ENCODE measurements at places on chromosomes 4 and X. TPM values are rescaled to one million over a fixed set of nuclear protein-coding genes. Genes with fewer than 3 reads are reported as not detected.

Gene APOO
- total RNA-seq: 58.9 TPM

Gene PDGFC
- 22.5 TPM for total RNA-seq

Gene TRAPPC11
- 48.7 TPM for total RNA-seq

Gene CENPVL1
- not detected for total RNA-seq

Gene TMEM31
- total RNA-seq: not detected

Gene TEX13C
- total RNA-seq: 0.14 TPM

Gene RBM46
- not detected for total RNA-seq

Gene SYNPO2
- 0.95 TPM for total RNA-seq

Gene UBA6
- total RNA-seq: 123 TPM

GRCh38 chrX:68503836-68504636 lies 5.2 kb downstream of the YIPF6 start:
- peak; percentile 29 for DNase-seq

DNA sequence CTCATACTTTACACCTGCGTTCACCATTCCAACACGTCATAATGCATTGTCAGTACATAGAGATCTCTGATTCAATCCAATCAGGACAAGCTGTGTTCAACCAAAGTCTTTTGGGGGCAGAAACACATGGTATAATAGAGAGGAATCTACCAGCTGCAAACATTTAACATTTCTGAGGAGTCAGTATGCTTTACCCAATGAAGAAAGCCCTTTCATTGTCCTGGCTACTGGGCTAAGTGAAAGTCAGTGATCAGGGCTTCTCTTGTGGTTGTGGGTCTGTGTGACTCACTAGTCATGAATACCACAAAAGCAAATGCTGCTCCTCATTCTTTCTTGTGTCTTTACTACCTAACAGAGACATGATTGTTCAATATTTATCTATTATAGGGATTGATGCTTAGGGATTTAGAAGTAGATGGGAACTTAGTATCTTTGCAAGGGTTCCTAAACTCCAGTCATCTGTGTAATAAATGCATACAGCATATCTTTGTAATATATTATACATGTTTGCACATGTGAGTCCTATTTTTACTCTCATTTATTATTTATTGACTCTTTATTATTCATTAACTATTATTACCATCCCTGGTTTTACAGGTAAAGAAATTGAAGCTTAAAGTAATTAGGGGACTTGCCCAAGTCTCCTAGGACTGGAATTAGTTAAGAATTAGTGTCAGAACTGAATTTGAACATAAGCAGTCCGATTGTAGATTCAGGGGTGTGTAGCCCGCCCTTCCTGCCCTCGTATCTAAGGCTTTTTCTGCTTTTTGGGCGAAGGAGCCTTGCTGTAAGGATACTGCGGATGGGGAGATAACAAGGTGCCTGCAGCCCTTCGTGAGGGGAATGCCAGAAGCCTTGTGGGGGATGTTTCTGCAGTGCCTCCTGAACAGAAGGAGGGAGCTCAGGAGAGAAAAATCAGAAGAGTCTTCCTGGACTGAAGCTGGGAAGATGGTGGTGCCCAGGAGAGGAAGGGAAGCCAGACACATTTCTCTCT lies 353.1 kb upstream of the BOD1L1 start:
- DNase-seq: peak; percentile 86

DNA sequence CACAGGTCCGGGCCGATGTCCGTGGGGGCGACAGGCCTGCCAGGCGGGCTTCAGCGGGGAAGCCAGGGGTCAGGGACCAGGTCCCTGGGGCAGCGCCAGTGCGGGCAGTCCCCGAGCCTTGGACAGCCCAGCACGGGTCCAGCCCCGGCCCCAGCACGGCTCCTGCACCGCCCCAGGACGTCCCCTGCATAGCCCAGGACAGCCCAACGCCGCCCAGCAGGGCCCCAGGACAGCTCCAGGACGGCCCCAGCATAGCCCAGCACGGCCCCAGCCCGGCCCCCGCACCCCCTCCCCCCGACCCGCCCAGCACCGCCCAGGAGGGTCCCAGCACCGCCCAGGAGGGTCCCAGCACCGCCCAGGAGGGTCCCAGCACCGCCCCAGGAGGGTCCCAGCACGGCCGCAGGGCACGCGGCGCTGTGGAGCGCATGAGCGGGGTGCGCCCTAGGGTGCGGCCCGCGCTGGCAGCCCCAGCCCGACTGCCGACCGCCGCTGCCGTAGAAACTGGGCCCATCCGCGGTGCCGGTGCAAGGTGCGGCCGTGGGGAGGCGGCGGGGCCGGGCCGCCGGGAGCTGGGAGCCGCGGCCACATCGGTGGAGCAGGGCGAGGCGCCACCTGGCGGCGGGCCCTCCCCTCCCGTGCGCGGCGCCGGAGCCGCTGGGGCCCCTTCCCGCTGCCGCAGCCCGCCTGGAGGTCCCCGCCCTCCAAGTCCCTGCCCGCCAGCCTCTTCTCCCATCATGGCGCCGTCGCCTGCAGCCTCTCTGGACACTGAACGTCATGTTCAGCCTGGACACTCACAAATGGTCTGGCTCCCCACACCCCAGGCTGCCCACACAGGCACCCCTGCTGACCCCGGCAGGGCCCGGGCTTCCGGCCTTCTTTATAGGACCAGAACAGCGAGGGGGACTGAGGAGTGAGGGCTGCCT lies 106.8 kb upstream of the NKX1-1 start:
- DNase-seq: no peak

GRCh38 chr4:89299153-89299791 lies 8.3 kb downstream of the GPRIN3 start:
- no peak for DNase-seq

DNA sequence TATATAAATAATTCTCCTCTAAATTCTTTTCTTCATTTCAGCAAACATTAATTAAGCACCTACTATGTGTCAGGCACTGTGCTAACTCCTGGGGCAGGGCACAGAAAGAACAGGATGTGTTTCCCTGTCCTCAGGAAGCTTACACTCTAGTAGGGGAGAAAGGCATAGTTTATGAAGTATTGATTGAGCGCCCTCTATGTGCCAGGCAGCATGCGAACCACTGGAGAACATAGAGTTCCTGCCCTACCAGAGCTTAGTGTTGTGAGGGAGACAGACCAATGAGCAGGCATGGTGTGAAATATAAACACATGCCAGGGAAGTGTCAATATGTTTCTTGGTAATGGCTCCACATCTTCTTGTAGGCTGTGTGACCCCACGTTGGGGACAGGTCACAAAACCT lies 3.7 kb downstream of the ADGRG4 start:
- no peak for DNase-seq

- no peak for DNase-seq
Observed at GRCh38 chr4:6437826-6438238, 34.6 kb downstream of the PPP2R2C start.

DNA sequence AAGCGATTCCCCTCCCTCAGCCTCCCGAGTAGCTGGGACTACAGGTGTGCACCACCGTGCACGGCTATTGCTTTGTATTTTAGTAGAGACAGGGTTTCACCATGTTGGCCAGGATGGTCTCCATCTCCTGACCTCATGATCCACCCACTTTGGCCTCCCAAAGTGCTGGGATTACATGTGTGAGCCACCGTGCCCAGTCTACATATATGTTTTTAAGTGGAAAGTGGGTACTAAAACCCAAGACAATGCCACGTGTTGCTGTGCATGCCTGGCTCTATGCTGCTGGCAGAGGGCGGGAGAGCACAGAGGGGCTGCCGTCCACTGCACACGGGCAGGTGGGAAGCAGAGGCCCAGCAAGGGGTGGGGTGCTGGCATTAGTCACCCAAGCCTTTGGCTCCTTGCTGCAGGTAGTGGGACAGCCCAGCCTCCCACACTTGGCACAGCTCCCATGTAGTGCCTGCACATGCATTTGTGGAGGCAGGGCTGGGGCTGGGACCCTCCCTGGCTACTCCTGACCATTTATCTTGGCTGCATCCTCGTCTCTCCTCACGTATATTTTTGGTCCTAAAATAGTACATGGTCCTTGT lies 3.5 kb downstream of the EMD start:
- no peak for DNase-seq

GRCh38 chrX:39481621-39482020 lies 616.1 kb downstream of the BCOR start:
- DNase-seq: no peak

DNA sequence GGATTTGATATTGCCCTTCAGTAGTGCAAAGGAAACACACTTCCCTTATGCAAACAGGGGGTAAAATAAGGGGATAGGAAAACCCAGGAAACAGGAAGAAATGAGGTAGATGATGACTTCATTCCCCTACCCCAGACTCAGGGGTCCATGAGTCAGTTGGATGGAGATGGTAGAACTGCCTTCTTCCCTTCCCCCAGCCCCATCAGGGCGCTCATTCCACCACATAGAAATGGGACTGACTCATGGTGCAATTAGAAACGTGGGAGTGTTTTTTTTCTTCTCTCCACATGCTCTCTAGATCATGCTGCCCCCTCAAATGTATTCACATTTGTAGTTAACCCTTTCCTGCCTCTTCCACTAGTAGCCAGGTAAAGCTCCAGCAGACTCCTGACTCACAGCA lies 23.1 kb upstream of the ARMCX2 start:
- peak; percentile 31 for DNase-seq

- no peak for DNase-seq
Observed at GRCh38 chr4:79661196-79661595, 253.2 kb upstream of the GK2 start.

DNA sequence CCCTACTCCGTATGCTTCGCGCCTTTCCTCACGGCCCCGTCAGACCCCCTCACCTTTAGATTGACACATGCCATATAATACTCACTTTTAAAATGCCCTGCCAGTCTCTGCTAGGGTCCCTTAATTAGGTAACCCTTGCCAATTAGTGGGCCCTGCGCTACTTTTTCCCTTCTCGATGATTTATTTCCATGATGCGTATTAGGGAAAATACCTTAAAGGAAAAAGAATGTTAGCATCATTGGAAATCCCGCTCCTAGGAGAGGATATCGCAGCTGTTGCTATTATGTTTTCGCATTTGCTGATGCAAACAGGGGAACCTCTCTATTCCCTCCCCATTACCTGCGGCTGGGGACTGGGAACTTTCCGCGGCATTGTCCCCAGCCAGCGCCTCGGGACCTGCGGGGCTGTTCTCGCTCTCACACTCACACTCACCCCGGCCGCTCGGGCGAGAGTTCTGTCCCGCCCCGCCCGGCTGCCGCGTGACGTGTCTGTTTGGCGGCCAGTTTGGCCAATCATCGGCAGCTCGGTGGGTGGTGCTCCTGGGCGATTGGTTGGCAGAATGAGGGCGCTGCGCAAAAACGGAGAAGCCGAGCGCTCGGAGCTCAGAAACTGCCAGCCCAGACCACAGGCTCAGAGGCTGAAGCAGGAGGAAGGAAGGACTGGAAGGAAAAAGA lies at the start of gene PCDH10:
Gene PCDH10 (plus strand): TSS at position 605 of the 674 bp plus-strand sequence. CDS start 847 bp downstream, outside the sequence.
- DNase-seq: peak; percentile 93

DNA sequence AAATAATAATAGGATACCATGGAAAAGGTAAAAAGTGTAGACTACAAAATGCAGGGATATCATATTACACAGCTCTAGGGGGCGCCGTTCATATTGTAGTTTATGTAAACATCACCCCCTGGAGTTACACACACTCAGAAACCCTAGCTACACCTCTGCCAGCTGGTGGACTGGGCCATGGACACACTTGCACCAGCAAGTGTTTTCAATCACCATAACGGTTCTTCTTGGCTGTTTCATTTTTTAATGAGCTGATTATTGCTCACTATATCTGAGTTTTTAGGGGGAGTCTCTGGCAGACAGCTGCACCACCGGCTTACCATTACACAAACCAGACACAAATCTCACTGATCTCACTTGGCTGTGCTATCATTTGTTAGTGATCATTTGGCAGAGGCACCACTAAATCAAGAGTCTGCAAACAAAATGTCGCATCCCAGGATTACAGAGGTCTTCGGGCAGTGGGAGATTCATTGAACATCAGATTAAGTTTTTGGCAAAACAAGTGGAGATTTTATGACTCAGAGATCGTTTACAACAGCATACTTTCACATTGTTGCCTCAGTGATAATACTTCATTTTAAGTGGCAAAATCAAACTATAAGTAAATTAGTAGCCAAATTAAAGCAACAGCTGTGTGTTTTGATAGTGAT lies 185.7 kb downstream of the UNC5C start:
- peak; percentile 38 for DNase-seq
